ENCODE measurements at places on chromosomes 2 and 18.
A peak's percentile ranks its signal among the peaks of the same experiment; 100 is the strongest.

DNA sequence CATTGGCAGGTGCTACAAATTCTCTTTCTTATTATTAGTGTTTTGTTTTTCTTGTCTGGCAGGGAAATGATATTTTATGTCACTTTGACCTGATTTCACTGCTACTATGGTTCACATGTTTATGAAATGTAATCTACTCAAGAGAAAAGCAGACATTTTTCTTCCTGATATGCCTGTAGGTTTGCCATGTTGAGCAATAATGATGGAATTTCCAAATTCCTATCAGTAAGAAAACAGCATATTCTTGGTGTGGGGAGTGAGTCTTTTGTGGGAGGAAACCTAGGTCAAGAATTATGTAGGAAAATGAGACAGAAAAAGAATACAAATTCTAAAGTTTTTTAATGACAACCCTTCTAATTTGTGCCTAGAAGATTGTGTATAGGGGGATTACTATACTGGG is 356.4 kb downstream of the SLC4A3 start:
- DNase-seq: no peak

DNA sequence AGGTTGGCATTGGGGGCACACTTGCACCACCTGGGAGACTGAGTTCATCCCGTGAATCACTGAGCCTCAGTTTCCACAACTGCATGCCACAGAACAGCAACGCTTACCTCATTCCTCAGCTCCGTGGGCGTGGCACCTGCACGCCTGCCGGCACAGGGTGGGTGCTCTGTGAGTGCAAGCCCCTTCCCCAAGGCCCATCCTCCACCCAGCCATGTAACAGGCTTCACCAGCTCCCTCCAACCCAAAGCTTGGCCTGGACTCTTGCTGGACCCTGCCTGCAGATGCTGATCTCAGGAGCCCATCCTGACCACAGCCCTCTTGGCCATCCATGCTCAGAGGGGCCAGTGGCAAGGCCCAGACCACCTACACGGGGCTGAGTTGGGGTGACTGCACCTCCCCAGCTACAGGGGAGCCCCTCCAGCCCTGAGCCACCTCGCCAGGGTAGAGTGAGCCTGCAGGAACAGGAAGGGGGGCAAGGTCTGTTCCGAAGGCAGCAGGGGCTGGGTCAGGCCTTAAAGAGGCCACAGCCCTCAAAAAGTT is 1.8 kb downstream of the PRLH start:
- DNase-seq: no peak

DNA sequence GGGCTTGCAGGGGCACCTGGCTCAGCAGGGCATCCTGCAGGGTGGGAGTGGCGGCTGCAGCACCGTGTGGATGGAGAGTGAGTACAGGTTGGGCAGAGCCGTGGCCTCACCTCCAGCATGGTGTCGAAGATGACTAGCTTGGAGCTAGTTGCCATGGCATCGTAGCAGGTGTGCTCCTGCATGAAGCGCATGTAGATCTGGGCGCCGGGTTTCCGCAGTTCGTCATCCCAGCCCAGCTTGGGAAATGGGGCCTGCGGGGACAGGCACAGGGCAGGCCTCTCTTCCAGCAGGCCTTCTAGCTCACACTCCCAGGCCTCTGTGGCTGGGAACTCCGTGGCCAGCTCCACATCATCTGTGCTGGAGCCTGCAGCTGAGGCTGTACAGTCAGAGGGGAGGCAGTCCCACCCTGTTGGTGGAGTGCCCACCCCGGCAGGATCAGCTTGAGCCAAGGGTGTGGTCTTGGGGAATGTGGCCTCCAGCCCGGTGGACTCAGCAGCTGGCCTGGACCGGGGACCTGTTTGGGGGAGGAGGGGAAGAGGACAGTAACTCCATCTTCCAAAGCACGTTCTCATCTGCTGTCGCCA is 1.6 kb downstream of the PRKAG3 start:
- DNase-seq: no peak

DNA sequence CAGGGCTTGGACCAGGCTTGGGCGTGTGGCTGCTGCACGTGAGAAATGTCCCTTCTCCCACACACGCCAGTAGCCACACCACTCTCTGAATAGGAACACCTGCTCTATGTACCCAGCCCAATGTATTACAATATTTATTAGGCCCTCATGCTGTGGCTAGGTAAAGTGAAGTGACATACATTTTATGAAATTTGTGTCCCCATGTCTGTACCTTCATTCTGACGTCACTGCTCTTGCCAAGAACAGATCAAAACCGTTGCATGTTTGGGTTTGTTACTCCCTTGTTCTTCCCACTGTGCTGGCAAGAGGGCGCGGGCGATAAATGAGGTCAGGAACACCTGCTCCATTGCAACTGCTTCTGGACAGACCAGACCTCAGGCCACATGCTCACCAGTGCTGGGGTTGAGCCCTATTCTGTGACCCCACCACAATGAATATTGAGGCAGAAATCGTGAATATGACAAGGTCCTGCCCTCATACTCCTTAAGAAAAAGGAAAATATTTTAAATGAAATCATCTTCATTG is 436.4 kb upstream of the SALL3 start:
- DNase-seq: no peak

DNA sequence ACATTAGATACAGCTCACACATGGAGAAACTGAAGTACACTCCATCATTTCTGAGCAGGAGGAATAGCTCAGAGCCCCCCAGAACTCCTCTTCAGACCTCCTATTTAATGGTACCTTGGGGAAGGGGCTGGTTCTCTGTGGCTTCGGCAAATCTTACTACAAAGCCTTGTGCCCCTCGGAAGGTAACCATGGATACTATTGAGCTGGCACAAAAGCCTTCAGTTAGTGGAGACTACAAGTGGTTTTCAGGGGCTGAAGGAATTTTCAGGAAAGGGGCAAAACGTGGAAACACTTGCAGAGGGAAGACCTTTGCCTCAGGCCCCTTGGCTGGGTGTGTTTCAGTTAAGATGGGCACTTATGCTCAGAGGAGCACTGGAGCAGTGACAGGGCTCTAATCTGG is 1.1 kb upstream of the FAM237A start:
- DNase-seq: no peak

DNA sequence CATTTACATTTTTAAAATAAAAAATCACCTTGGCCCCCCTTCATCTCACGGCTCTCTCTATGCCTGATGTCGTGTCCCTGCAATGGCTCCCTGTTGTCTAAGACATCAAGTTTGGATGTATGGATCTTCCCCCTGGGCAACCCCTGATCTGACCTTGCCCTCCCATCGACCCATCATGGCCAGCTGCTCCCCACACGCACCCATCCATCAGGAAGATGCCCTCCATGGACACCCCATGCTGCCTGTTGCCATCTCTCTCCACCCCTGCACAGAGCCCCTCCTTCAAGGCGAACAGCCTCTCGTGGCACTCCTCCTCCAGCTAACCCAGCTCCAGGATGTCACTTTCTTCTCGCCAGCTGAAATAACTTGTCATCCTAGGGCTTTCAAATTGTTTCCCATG is 59.5 kb downstream of the DPYSL5 start:
- DNase-seq: no peak

DNA sequence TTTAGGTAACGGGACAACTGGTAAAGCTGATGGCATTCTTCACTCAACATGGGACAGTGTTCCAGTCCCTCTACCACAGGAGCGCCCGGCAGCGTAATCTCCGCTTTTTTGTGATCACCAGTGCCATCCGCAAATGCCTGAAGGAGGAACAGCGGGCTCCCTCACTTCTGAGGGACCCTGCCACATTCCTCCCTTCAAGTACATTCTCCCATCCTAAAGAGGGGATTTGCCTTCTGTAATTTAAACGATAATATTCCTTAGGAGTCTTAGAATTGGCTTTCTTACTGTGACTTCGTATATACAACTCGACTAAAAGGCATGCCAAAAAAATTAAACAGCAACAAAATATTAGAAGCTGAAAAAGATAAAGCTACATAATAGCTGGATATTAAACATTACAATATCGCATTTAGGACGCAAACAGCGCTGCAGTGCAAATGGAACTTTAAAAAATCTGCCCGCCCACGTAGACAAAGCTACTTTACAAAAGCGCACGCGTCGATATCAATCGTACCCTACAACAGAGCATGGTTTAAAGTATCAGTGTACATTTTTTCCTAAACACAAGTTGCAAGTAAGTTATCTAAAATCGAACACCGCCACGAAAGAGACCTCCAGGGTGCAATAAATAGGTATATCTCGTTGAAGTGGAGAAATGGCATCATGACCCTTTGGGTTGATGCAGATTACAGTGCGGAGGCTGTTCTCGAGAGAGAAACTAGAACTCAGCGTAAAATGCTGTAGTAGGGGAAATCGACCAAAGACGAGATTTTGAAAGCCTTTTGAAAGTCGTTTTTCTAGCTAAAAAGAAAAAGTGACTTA is 2.3 kb upstream of the VSNL1 start:
- no peak for DNase-seq

- peak; percentile 20 for DNase-seq
Observed at GRCh38 chr2:3536682-3537632, 17.6 kb upstream of the ADI1 start.

GRCh38 chr18:51012441-51012840 is 17.6 kb upstream of the SMAD4 start:
- no peak for DNase-seq

GRCh38 chr2:100791294-100791935 is 28.5 kb upstream of the NPAS2 start:
- DNase-seq: no peak

GRCh38 chr2:108620656-108621055 is 86.4 kb downstream of the LIMS1 start:
- DNase-seq: no peak

- no peak for DNase-seq
Observed at GRCh38 chr2:102505290-102505689, 32.3 kb downstream of the SLC9A4 start.

DNA sequence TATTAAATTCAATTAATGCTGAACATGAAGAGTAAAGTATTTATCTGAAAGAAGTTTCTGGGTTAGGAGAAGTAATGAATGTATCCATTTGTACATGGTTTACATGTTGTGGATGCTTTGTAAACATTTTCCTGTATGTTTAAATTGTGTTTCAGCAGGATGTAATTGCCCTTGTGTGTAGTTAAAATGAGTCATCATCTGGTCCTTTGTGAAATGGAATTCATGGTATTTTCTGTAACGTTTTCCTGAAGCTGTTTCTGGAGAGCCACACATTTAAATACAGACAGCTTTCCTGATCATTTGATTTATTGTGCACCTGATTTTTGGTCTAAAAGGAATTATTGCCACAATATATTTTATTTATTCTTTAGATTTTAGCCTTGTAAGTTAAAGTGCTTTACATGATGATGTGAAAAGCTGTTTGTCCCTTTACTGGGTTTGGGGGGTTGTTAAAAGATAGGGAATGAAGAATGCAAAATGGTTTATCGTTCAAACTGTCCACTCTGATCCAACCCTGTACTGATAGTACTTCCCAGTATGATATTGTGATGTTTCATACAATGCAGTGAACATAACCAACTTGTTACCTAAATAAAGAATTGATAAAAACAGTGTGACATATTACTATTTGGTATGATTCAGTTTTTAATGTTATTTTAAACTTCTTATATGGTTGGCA is 41.7 kb upstream of the SLC3A1 start:
- no peak for DNase-seq

- DNase-seq: no peak
Observed at GRCh38 chr2:60553495-60554073, at the start of gene BCL11A. Gene BCL11A (minus strand): TSS chr2:60553654. CDS start chr2:60553270, 384 bp downstream.

- DNase-seq: no peak
Observed at GRCh38 chr18:13268158-13269012, 49.8 kb downstream of the LDLRAD4 start.

- no peak for DNase-seq
Observed at GRCh38 chr2:135285391-135285790, 233.3 kb downstream of the RAB3GAP1 start.

DNA sequence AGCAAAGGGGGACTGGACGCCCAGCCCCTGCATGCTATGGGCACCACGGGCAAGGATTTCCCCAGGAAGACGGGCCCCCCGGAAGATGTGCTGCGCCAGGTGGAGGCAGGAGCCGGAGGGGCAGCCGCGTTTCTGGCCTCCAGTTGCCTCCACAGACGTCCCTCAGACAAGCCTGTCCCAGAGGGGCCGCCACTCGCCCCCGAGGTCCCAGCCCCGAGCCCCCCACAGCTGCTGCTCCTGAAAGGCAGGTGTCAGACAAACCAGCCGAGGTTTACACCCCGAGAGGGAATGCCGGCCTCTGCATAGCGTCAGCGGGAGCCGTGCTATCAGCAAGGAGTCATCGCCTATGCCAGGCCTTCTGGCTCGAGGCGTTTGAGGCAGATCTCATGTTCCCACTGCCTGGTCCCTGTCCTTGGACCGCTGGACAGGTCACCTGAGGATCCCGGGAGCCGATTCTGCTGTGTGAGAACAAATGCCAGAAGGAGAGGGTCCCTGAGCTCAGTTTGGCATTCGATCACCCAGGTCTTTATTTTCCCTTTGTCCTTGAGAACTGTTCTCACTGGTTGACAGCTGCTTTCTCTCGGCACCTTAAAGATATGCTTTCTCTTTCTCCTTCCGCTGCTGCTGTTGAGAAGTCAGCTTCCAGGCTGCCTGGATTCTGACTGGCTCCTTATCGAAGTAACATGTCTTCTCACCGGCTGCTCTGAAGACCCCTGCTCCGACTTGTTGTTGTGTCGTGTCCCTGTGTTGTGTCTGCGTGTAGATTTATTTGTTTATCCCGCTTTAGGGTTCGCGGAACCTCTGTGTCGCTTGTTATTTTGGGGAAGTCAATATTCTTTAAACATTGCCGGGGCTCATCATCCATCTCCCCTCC is 20.6 kb downstream of the CROCC2 start:
- no peak for DNase-seq

- no peak for DNase-seq
Observed at GRCh38 chr18:69172046-69172445, 228.6 kb upstream of the DOK6 start.

DNA sequence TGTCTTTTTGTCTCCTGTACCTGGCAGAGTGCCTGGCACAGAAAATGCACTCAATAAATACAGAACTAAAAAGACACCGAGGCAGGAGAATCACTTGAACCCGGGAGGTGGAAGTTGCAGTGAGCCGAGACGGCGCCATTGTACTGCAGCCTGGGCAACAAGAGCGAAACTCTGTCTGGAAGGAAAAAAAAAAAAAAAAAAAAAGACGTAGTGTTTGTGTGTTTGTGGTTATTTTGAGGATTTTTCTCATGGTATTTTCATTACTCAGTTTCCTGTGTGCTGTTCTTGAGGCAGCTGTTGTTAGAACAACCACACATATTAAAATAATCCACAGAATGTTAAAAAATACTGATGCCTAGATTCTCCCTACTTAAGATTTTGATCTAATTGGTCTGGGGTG is 519.2 kb upstream of the SPHKAP start:
- no peak for DNase-seq

GRCh38 chr2:147499785-147500184 is 345.0 kb upstream of the ACVR2A start:
- DNase-seq: no peak

DNA sequence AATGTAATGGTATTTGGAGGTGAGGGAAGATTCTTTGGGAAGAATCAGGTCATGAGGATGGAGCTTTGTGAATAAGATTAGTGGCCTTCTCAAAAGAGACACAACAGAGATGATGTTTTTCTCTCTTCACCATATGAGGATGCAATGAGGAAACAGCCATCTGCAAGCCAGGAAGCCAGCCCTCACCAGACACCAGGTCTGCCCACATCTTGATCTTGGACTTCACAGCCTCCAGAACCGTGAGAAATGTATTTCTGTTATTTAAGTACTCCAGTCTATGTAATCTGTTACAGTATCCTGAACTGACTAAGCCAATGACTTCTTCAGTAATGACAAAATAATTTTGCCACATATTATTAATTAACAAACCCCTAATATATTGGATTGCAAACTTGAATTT is 28.3 kb downstream of the CYRIA start:
- DNase-seq: no peak

Data from naive thymus-derived CD8-positive, alpha-beta T cell (primary cell).